ENCODE measurements at places on chromosomes 6 and 20.

- DNase-seq, result no peak
Observed at GRCh38 chr6:170069611-170070010, 221.3 kb downstream of the DLL1 start.

- DNase-seq, result no peak
Observed at GRCh38 chr6:160041608-160042007, 72.7 kb downstream of the IGF2R start.

- DNase-seq, result no peak
Observed at GRCh38 chr6:143549949-143550268, 38.4 kb upstream of the FUCA2 start.

DNA sequence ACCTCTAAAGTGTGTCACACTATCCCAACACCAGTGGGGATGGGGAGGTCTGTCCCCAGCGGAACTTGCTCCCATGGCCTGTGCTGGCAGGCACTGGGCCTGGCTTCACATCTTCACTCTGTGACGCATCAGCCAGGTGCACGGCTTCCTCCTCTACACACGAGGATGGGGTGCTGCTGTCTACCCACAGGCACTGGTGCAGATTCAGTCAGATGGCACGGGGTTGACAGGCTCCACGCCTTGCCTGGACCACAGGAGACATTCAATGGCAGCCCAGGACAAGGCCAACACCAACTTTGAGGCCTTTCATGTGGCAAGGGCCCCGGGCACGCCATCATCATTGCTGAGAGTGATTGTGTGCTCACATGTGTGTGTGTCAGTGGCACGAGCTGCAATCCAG lies 92.4 kb downstream of the TMEM242 start:
- DNase-seq, result no peak

GRCh38 chr6:2578767-2579166 lies 172.0 kb downstream of the MYLK4 start:
- DNase-seq, result no peak

DNA sequence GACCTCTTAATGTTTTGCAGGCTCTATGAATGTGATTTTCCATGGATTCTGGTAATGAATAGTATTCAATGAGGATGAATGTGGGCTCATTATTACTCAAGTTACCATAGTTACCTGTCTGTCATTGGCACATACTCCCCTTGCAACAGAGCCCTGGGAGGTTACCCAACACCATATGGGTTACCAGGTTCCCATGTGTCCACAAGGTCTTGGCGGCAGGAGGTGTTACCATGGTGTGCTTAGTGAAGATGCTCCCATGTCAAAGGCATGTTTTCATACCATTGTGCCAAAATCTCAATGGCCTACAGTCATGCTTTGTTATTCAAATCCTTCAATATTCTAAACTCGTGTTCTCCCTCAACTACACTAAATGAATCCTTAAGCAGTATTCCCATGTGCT lies 232.5 kb downstream of the HDGFL1 start:
- DNase-seq, result no peak

DNA sequence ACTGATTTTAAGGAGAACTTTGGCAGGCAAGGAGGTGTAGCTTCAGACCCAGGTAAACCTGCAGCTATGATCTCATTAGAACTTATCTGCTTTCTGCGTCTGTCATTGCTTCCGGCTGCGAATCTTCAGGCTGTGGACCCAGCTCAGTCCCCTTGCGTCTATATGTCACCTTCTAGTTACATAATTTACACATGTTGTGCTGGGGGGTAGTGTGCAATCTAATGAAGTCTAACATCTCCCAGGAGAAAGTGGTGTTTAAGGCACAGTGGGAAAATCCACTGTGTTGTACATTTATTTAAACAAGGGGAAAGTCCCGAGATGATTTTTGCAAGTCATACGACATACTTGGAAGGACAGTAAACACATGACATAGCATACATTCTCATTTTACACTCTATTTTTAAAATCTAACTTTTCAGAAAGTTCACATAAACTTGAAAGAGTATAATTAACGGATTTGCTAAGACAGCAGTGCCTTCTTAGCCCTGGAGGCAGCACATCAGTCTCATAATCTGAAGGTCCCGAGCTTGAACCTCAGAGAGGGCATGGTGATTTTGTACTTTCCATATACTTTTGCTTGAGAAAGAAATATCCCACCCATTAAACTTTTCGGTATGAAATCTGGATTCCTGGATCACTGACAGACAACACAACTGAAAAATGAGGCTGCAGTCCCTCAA lies 35.2 kb downstream of the GPX6 start:
- DNase-seq, result no peak

DNA sequence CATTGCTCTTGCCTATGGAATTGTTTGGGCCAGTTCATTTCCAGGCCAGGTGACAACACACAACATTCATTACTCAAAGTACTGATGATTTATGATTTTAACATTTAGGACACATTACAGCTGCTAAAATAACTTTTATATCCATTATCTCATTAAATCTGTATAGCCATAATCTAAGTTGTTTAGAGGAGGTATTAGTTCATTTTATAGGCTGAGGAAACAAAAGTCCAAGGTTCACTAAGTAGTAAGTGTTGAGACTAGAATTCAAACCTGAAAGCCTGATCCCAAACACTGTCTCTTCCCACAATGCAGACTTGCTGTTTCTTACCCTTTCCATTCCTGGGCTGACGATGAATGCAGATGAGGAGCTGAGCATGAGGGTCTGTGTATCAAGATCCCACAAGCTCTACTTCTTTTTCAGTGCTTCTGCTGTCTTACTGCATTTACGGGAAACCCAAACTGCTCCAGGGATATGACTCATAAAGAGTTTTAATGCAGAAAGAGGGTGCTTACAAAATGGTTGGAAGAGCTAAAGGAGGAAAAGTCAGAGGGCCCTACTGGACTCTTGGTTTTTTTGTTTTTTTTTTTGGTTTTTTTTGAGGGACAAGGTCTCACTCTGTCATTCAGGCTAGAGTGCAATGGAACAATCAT lies 17.9 kb downstream of the TENT5A start:
- DNase-seq, result no peak

DNA sequence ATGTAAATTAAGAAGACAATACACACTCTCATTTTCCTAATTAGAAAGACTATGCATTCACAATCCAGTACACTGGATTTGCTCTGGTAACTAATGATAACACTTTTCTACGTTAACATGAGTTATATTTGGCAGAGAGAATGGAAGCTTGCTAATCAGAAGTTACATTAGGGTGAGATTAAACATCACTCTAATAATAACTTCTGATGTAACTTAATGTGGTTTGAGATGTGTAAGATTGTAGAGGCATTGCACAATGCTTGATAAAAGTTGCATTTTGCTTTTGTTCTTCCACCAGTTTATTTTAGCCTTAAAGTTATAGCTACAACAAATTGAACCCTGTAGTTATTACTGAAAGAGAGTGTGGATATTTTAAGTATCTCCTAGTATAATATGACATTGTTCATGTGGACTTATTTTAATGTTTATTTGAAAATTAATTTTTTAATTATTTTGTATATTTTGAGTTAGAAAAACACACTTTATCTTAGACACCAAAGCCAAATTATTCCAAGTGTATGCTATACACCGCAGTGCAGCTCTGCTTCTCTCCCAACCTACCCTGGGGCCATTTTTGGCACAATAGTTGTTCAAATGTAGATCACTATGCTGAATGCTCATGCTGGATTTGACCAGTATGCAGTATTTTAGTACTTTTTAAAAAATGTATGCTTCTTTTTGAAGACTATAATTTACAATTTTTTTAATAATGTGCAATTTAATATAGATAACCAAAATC lies 143.2 kb downstream of the SLC16A10 start:
- DNase-seq, result no peak

GRCh38 chr6:91713911-91714310 lies 1127.0 kb upstream of the MAP3K7 start:
- no peak for DNase-seq

DNA sequence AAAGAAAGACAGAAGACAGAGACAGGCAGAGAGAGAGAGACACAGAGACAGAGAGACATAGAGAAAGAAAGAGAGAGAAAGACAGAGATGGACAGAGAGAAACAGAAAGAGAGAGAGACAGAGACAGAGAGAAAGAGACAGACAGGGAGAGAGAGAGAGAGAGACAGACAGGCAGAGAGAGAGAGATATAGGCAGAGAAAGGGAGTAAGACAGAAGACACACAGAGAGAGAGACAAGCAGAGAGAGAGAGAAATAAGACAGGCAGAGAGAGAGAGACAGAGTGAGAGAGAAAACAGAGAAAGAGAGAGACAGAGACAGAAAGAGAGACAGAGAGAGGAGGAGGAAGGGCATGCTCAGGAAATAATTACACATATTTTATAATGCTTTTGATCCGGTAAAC lies 758.3 kb upstream of the DEFB115 start:
- DNase-seq, result no peak

DNA sequence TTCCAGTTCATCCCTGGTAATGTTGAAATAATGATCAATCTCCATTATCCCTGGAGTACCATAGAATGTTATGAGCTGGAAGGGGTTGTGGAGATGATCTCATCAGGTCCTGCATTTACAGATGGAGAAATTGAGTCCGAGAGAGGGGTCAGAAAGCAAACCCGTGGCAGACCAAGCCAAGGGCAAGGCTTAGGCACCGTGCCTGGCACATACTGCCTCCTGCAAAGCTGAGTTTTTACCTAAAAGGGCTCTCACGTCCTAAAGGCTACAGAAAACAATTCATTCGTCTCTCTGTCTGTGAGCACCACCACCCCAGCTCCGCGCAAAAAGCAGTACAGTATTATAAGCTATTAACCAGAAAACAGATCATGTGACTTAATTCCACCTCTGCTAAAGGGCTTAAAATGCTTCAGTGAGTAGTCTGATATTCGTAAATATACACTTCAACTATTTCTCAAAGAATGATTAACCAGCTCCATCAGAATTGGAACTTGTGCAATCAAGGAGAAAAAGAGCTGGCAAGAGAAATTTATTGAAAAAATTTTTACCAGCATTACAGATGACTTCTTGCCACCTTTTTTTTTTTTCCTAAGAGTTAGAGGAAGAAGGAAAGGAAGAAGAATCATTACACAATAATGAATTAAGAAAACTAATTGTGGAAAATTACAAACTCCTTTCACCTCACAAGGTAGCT lies 3.4 kb upstream of the PARD6B start:
- DNase-seq, result no peak

DNA sequence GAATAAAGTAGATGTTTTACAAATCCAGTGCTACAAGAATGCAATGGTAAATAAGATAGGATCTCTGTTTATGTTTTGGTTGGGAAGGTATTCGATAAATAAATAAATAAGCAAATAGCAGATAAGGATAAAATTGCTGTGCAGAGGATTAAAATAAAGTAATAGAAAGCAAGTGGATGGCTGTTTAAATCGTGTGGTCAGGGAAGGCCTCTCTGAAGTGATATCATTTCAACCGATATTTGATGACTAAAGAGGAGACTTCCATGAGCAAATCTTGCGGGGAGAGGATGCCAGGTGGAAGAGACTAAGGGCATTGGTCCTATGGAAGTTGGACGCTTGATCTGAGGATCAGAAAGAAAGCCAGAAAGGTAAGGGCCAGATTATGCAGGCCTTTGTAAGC lies 92.0 kb upstream of the CCN2 start:
- DNase-seq, result no peak

DNA sequence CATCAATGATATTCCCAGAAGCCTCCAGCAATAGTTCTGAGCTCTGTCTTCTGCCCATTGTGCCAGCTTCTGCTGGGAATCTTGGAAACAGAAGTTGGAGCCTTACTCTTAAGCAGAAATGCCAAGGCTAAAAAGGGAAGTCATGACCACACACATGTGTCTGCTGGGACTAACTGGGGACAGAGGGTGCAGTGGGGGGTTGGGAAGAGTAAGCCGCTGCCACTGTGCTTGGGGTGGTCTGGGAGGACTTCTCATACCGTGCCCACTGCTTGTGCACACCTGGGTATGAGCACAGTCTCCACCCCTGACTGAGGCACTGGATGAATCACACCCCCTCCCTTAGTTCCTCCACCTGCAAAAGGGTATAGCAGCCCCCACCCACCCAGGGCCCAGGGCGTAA lies 90.7 kb downstream of the CDC5L start:
- DNase-seq, result no peak

- no peak for DNase-seq
Observed at GRCh38 chr20:55977690-55978459, 27.4 kb downstream of the CBLN4 start.

DNA sequence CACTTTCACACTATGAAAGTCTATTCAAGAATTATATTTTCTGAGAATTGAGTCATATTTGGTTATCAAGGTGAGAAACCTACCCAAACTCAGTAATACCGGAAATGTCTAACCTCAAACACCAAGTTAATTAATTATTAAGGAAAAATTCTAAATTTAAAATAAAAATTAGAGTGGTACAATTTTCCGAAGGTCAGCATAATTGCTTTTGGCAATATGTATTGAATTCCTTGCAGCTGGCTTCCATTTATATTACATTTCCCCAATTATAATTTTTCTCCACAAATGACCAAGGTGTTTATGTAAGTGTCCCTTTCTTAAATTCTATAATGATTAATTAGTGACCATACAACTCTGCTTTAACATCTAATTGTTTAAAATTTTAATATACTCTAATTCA lies 316.0 kb upstream of the IRAK1BP1 start:
- DNase-seq, result no peak

GRCh38 chr20:49236301-49236700 lies 17.1 kb downstream of the DDX27 start:
- no peak for DNase-seq

DNA sequence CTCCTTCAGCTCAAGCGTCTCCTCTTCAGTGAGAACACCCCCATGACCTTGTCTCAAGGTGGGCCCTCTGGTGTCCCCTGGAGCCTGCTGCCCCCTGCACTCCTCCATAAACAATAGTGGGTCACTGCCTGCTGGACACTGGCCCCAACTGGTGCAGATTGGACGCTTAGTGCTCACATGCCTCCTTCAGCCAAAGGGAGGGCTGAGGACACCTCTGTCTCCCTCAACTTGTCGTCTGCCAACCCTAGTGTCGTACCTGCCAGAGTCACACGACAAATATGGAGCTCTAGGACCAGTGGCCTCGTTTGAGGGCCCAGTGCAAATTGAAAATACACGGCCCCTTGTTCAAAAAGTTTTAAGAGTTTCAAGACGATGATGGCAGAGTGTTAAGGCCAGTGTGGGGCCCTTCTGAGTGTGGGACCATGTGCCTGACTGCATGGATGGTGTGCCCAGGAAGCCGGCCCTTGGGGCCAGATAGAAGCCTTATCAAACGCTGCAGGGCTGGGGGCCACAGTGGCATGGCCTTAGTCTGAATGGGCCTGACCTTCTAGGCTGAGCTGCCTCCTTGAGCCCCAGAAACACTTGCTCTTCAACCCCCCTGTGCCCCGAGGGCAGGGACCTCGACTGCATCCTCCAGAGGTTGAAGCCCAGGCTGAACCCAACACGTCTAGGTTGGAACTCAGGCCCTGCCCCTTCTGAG lies 20.1 kb downstream of the APCDD1L start:
- no peak for DNase-seq

- no peak for DNase-seq
Observed at GRCh38 chr6:35321091-35321490, 21.3 kb upstream of the PPARD start.

GRCh38 chr6:27241443-27241842 lies 6.1 kb upstream of the PRSS16 start:
- DNase-seq, result no peak

GRCh38 chr6:121428872-121429756 lies 6.3 kb upstream of the GJA1 start:
- no peak for DNase-seq

- no peak for DNase-seq
Observed at GRCh38 chr20:61449916-61450315, 197.9 kb downstream of the CDH4 start.

- no peak for DNase-seq
Observed at GRCh38 chr6:6712449-6713403, 124.2 kb downstream of the LY86 start.

GRCh38 chr6:51490101-51490500 lies 597.3 kb downstream of the PKHD1 start:
- DNase-seq, result no peak

GRCh38 chr20:23541330-23541729 lies 27.0 kb downstream of the CST9L start:
- DNase-seq, result no peak
